GM20000 (cell line): ENCODE measurements at places on chromosomes 12 and 14.

- no peak for DNase-seq
Measured at GRCh38 chr12:3164454-3165077, 87.4 kb downstream of the TSPAN9 start.

GRCh38 chr12:128619263-128619662 is 204.5 kb downstream of the SLC15A4 start:
- DNase-seq, result no peak

DNA sequence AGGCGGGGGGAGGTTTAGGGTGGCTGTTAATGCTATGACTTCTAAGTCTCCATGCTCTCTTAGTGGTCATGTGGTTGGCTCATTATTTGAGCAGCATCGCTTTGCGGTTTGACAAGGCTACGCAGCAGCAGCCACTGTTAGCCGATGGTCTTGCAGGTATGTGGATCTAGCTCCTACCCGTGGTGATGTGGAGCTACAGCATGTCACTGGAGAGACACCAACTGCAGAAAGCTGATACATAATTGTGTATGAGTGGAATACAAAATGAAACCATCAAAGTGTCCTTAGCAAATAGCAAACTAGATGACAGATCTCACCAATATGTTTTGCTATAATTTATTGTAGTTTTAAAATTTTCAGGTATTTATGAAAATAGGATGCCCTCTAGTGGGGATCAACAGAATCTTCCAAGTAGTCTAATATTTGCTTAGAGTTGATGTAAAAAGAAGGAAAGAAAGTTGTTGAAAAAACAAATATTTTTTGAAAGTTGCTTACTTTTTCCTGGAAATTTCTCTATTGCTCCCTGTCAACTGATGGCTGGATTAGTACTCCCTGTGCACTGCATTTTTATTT is 94.9 kb downstream of the NAV3 start:
- peak; percentile 40 for DNase-seq

DNA sequence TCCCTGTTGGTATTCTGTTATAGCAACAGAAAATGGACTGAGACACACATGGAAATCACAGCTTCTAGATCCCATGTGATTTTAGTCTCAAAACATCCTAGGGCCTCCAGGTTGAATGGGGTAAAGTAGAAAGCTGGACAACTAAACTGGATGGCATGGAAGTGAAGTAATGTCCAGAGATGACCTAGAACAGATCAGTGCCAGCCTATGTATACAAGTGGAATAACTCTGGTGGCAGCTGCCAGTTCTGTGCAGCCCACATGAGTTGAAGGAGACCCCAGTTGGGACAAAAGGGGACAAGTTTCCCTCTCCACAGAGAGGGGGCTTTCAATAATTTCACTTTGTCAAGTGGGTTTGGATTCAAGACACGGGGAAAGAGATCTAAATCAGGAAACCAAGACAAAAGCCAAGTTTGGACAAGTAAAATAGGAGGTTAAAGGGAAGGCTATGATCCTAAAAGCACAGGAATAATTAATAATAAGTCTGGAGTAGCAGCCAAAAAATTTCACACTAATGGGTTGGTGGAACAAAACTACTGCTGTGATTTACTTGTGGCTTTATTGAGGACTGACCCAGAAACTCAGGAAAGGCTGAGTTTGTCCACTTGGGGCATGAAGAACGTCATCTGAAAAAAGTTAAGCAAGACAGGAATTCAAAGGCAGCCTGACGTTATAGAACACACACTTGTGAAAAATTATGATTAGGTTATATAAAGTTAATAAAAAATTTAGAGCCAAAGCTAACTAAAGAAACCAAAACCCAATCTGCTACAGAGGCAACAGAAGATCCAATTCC is 11.7 kb downstream of the KIF21A start:
- DNase-seq, result no peak

DNA sequence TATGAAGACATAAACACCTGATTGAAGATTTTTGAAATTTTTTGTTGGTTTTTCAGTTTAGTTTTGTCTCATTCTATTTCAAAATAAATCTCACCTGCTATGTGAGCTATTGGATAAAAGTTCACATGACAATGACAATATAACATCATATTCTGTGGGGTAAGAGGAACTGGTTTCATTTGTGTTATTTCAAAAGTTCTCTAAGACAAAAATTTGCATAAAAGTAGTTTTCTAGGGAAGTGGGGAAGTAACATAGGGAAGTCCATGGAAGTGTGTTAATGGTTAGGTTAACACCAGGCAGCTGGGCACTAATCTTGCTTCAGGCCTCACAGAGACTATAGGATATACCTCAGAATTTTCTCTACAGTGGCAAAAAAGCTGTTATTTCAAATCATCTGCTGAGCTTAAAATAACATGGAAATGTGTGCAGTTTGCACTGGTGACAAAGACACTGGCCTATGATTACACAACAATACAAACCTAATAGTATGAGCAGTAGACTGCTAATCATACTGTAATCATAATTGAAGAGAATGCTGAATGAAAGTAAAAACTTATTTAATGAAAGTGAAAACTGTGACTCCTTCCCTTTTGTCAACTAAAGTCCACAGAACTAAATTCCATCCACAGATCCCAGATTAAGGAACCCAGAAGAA is 710.6 kb upstream of the TMEM132C start:
- DNase-seq, result no peak

DNA sequence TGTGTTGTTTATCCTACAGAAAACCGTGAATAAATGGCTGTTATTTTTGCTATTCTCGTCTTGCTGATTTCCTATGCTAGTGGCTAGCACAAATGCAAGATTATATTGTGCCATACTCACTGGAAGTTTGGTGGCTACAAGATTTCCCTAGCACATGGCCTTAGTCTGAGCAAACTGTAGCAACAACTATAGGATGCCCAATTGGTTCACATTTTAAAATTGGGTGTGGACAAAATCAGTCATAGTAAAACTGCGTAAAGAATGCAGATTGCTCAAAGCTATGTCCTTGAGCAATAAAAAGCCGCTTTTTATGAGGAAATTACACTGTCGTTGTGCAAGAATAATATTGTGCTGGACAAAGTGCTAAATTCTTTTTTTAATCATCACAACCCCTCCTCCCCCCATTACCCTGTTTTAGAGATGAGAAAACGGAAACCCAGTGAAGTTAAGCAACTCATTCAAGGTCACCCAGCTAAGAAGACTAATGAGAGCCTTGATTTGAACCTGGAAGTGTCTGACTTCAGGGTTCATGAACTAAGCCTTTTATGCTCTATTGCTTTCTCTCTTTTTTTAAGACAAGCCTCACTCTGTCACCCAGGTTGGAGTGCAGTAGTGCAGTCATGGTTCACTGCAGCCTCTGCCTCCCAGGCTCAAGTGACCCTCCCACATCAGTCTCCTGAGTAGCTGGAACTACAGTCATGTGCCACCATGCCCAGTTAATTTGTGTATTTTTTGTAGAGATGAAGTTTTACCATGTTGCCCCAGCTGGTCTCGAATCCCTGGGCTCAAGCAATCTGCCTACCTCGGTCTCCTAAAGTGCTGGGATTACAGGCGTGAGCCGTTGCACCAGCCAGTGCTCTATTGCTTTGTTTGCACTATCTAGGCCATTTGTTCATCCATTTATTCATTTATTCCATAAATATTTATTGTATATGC is 73.6 kb downstream of the SRGAP1 start:
- no peak for DNase-seq

DNA sequence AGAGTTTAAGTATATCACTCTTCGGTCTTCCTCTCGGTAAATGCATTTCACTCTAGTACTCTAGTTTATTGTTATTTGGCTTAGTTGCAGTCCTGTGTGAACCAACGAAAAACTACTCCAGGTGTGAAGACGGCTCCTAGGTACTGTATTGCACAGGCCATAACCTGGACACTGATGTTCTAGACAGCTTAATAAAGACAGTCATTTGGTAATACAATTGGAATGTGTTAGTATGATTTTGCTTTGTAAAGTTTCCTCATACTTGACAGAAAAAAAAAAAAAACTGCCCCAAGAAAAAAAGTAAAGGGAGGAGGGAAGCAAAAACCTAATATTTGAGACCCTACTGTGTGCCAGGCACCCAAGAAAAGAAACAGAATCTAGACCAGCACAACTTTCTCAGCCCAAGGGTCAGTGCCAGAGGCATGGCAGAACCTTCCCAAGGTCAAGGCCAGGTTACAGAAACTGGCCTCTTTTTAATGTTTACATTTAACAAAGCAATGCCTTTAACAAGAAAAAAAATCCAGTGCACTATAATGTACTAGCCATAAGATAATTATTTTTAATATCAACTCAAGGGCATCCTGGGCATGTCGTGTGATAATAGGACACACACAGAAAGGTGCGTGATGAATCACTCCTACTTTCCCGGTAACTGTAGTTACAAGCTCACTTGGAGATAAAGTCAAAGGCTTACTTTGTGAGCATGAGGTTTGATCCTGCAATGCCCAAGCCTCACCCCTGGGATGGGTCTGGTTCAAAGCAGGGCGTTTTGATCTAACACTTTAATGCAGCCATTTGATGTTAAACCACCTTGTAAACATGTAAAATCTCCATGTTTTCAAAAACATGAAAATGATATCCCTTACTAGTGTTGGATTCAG is 110.6 kb downstream of the BMP4 start:
- DNase-seq, result no peak

- no peak for DNase-seq
Measured at GRCh38 chr14:95018821-95019220, 138.5 kb downstream of the DICER1 start.

DNA sequence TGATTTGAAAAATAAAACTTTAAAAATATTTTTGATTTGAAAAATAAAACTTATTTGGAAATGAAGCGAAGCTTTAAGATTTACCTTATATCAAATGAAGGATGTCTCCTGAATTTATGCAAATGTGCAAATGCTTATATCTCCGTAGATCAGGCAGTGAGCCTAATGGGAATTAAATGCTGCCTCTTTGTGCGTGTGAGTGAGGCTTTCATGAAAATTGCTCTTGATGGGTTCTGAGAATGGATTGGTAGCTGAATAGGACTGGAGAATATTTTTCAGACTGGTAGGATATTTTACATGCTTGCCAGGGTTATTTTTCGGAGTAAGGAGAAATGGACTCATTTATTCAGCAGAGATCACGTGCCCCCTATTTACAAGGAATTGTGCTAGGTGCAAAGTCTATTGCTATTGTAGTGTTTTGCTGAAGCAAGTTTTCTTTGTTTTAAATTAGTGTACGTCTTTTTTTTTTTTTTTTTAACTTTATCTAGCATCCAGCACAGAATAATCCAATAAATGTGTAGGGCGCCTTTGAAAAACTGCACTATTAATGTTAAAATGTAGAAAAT is 2.4 kb downstream of the VRK1 start:
- no peak for DNase-seq

GRCh38 chr12:109047081-109047805 is 5.1 kb upstream of the USP30 start:
- DNase-seq, result no peak
